CD4-positive, alpha-beta T cell (primary cell): ENCODE measurements at places on chromosomes 6 and 20. TPM values are rescaled to one million over a fixed set of nuclear protein-coding genes. Genes with fewer than 3 reads are reported as not detected.

DNA sequence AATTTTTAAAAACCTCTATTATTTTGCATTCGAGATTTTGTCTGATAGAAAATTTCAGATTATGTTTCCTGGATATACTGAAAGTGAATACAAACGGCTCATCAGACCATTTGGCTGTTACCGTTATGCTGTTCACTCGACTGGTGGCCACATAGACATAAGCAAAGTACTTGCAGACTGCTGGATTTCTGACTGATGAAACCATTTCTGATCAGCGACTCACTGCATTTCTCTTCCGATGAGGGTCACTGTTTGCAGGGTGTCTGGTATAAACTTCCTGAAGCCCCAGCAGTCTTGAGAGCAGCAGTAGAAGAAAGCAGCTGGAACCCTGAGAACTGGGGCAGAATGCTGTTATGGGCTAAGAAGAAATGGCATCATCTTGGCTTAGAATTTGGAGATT is 17.7 kb downstream of the SNX9 start:
- no peaks in the 10 kb centered on the region for H3K27me3 ChIP-seq
- no peak for DNase-seq
- H3K4me1 ChIP-seq, result peaks cover 24% of the 10 kb centered on the region
- H3K27ac ChIP-seq, result no peak overlapping the region
- no peaks in the 10 kb centered on the region for H3K36me3 ChIP-seq

KCNG1 gene
- total RNA-seq, result not detected

DHX16 gene
- total RNA-seq, result 16.1 TPM

DNA sequence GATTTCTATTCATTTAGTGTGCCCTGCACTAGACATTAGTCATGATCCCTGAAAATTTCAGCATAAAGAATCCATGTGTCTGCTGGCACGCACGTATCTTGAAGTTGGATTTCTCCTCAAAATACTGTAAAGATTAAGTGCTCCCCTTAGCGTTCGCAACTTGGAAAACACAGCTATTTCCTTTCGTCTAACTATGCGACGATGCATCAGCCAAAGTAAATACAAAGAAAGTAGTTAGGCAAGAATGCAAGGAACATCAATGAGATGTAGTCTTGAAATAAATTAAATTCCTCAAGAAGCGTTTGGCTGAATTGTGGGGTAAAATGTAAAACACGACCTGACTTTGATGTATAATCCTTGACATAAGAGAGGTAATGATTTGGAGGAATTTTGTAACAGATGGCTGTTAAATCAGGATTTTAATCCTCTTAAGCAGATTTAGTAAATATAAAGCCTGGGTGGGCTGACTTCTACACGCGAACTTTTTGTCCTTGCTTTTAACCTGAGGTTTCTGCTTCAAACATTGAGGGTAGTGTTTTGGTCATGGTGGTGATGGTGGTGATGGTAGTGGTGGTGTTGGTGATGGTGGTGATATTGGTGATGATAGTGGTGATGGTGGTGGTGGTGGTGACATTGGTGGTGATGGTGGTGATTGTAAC is 88.2 kb downstream of the FOXF2 start:
- H3K36me3 ChIP-seq, result no peaks in the 10 kb centered on the region
- no peaks in the 10 kb centered on the region for H3K4me1 ChIP-seq
- DNase-seq, result no peak
- no peak overlapping the region for H3K4me3 ChIP-seq

PSORS1C1 gene
- not detected for total RNA-seq

- H3K4me3 ChIP-seq, result no peak overlapping the region
- no peaks in the 10 kb centered on the region for H3K4me1 ChIP-seq
- no peaks in the 10 kb centered on the region for H3K27me3 ChIP-seq
- H3K27ac ChIP-seq, result no peak overlapping the region
These were observed 91.6 kb upstream of the TAB2 start for GRCh38 chr6:149225946-149226345.

- no peaks in the 10 kb centered on the region for H3K27me3 ChIP-seq
- H3K27ac ChIP-seq, result no peak overlapping the region
- no peaks in the 10 kb centered on the region for H3K4me1 ChIP-seq
- no peak for DNase-seq
- no peak overlapping the region for H3K4me3 ChIP-seq
These were observed 58.5 kb downstream of the DLL1 start for GRCh38 chr6:170232186-170233002.

OR2H2 gene
- not detected for total RNA-seq
